Stimulated activated effector memory CD8-positive, alpha-beta T cell treated with anti-CD3 and anti-CD28 coated beads, Interleukin-12 subunit alpha, Interleukin-12 subunit beta, amount 100 ng/mL, for 72 hours (primary cell): ENCODE measurements at places on chromosomes 4 and X.

DNA sequence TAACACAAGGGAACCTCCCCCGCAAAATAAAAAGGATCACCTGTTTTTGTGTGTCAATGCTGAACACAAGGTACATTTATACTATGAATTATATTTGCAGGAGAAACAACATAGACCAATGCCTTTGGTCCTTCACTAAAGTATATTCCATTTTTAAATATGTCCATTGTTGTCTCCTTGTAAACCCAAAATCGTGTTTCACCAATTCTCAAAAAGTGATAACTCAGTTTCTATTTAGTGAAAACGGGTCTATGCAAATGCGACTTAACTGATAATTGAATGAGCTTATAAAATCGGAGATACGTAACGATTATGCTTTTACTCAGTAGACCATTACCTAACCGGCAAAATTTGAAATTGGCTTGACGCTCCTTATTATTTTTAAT, 2.1 kb downstream of the BRWD3 start:
- no peak for DNase-seq

DNA sequence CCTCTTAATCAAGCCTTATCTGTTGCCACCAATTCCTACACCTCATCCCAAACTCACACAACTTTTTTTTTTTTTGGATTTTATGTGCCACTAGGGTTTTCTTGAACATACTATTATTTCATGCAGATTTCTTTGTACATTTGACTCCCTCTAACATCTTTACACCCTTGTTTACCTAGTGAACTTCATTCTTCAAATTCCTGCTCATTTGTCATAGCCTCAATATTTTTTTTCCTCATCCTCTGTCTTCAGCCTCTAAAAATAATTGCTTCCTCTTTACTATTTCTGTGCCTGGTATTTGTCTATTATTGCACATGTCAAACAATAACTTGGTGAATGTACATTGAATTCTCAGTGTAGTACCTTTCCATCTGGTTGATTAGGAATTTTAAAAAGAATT, 22.0 kb downstream of the NBDY start:
- no peak for DNase-seq

DNA sequence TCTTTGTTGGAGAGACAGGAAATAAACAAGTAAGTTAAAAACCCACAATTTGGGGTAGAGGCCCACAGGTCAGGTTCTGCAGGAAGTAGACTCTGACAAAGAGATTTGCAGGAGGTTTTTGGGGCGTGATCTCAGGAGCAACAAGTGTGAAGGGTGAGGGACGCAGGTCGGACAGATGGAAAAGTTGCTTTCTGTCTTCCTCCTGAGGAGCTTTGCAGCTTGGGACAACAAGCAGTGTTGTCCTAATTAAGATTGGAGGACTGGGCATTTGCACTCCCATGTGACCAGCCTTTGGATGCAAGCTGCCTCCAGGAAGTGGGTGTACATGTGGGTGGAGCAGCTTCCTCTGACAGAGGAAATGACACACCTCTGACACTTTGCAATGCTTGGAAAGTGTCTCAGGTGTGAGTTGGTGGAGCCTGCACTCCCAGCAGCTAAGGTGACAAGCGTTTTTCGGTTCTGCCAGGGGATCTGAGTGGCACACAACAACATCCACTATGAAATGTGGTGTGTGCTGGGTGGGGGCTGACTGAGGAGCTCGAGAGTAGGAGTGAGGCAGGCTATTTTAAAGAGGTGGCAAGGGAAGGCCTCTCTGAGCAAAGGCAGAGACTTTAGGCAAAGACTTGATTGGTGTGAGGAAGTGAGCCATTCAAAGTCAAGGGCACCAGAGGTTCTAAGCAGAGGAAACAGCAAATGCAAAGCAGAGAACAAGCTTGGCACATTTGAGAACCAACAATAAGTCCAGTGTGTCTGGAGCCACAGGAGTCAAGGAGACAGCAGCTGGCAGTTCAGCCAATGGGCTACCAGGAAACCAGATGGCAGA, 339.8 kb upstream of the GATB start:
- DNase-seq: peak; percentile 71

- DNase-seq: no peak
Observed at GRCh38 chr4:152032722-152033131, 271.9 kb upstream of the GATB start.

DNA sequence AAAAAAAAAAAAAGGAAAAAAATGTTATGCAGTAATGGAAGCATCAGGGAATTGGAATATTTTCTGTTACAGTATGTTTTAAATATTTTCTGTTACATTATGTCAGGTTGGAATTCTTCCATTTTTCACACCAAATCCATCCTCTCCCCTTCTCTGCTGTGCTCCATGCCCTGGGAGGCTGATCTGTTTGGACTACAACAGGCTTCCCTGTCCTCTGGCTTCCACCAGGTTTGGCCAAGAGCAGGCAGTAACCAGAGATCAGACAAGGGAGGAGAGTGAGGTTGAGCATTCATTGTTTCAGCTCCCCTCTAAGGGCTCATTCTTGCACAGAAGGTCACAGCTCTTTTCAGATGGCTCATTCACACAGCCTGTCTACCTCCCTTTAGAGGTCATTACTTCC, 11.7 kb upstream of the TMEM184C start:
- no peak for DNase-seq
